ENCODE measurements at places on chromosomes 12 and 14.

DNA sequence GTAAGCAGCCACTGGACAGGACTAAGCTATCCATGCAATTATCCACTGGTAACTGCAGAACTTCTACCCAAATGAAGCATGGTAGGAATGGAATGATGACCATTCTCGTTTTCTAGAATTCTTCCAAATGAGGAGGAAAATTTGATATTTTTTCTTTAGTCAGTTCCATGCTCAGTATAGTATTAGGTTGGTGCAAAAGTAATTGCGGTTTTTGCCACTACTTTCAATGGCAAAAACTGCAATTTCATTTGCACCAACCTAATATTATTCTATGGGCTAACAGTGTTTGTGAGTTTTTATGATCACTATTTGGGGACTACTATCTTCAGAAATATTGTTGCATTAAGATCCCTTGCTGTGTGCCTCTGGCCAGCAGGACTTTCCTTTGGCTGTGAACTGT is 42.9 kb upstream of the PELI2 start:
- no peak for DNase-seq

- DNase-seq: no peak
These were observed 59.7 kb downstream of the APOBEC1 start for GRCh38 chr12:7605900-7606465.

DNA sequence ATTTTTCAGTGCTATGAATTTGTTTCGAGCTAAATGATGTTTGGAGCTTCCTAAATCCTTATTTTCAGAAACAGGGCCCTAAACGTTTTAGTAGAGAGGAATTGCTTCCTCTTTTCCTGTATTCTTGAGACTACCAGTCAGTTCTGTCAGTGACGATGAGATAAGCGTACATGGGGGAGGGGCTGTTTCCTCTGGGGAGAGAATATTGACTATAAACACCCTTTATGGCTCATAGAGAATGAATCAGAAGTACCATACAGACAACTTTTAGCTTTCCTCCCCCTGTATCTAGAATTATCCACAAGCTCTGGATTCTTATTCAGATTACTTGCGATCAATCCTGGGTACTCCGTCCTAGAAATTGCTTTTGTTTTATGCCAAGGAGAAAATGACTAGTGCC is 5.1 kb downstream of the TBK1 start:
- peak; percentile 48 for DNase-seq

DNA sequence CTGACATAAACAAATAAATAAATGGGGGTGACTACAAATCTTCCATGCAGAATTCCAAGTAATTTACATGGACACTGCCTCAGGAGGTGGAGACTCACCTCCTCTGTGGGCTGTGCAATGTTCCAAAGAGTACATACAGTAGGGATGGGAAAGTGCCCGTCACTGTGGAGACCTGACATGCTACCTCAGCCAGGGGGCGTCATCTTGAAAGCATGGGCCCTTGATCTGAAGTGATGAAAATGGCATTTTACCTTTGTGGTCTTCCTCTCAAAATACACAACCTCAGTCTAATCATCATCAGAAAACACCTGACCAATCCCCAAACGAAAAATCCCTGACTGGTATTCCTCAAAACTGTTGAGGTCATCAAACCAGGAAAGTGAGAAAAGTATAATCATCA is 48.4 kb downstream of the ANAPC7 start:
- no peak for DNase-seq

DNA sequence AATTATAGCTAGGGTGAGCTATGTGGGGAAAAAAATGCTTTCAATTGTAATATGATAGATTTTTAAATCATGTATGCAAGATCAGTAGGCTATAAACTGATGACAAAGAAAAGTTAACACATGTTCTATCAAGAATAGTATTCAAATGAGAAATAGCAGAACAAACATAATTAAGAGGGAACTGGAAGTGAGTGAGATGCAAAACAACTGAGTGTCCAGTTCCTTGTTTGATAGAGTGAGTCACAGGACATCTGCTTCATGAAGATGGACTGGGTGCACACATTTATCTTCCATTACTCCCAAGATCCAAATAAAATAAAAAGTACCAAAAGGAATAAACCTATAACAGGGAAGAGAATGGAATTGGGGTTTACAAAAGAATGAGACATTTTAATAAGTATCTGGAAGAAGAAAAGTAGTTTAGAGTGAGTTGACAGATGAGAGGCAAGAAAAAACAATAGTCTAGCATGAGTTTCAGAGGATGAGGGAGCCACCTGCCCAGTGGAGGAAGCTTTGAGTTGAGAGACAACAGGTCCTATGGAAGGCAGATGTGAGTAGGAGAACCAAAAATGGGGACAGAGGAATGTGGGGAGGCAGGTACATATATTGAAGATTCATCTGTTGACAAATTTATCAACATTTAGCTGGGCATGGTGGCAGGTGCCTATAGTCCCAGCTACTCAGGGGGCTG is 178.1 kb upstream of the ARHGAP5 start:
- DNase-seq: no peak

DNA sequence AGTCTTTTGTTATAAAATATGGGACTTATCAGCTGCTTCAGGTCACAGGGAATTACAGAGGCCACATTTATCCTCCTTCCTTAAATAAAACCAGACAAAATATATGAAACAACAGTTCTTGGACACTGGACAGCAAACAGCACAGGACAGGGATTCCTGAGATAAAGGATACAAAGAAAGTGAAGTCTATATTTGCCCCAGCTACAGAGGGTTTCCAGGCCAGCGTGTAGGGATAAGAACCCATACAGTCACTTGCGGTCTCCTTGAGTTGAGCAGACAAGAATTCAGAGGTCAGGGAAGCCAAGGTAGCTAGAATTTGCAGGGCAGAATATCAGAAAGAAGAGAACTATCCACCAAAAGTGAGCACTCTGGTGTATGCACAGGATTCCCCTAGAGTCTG is 8.8 kb upstream of the LLPH start:
- DNase-seq: no peak

DNA sequence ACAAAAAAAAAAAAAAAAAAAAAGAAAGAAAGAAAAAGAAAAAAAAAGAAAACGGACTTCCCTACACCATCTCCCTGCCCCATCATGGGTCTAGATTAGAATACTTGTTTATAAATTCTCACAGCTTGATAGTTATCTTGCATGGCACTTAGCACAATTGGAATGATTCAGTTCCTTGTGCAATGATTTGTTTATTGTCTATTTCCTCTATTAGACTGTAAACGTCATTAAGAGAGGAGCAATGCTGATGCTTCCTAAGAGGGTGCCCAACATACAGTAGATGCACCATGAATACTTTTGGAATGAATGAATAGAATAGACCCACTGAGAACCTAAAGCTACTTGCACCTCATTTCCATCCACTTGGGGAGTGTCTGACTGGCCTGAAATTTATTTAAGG is 40.8 kb downstream of the PAX9 start:
- DNase-seq: no peak

- peak; percentile 44 for DNase-seq
These were observed 80.0 kb downstream of the NTF3 start for GRCh38 chr12:5511644-5512600.

DNA sequence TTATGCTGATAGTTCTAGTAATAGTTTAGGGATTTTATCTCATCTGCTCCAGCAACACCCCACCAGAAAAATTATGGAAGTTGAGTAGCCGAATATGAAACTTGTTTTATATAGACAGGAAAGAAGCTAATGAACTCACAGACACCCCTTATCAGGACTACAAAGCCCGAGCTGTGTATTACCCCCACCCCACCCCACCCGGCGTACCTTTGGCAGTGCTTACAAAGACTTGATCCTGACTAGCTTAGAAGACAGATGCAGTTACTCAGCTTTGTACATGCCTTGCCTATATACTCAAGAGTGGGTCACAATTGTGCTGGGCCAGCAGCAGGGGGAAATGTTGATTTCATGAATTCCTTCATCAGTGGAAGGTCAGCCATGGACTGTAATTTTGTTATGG is 22.4 kb downstream of the PROX2 start:
- DNase-seq: no peak

DNA sequence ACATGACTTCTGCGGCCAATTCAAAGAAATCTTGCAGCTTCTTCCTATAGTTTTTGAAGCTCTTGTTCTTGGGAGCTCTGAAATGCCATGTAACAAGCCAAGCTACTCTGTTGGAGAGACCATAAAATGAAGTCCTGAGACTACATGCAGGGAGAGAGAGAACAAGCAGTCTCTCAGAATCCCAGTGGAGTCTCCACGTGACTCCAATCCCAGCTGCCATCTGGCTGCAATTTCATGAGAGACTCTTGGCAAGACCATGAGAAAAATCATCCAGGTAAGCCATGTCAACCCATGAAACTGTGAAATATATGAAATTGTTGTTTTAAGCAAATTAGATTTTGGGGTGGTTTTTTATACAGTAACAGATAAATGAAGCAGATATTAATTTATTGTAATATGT is 54.4 kb downstream of the KLRG1 start:
- no peak for DNase-seq

GRCh38 chr12:56257491-56258067 is 605 bp downstream of the ANKRD52 start:
- DNase-seq: peak; percentile 11

DNA sequence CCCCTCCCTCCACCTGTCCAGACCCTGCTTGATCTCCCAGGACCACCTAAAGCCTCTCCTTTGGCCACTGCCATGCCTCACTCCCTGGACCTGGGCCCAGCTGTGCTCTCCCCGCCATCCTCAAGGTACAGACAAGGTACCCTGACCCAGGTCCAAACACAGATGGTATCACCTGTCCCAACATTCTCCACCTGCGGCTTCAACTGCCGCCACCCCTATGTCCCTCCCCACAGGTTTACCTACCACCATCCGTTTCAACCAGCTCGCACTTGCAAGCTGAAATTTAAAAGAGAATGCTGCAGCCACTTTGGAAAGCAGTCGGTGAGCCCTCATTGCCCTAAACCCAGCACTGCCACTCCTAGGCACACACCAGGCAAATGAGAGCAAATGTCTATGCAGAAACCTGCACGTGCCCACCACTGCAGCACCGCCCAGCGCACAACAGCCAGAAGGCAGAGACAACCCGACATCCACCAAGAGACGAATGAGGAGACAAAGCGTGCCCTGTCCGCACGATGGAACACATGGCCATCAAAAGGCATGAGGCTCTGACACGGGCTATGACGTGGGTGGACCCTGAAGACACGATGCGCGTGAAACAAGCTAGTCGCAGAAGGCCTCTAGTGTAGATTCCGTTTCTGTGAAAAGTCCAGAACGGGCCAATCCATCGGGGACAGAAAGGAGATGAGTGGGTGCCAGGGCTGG is 71.0 kb downstream of the RFLNA start:
- DNase-seq: no peak

DNA sequence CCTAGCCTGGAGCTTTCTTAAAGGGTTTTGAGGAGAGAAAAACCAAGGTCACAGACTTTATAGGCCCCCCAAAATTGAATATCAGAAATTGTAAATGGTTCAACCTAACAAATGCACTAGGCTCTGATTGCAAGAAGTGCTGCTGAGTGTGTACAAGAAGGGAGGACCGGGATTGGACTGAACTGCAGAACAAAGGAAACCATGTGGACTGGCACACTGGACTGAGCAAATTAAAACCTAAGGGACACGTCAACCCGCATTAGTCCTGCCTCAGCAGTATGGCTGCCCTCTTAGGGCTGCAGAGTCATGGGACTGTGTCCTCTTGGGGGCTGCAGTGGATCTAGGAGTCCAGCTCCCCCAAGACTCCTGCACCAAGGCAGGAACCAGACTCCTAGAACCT is 842 bp upstream of the CISTR start:
- DNase-seq: no peak

- DNase-seq: no peak
These were observed 105.5 kb downstream of the BCL11B start for GRCh38 chr14:99166506-99166905.

GRCh38 chr12:9615420-9616136 is 7.9 kb upstream of the KLRB1 start:
- DNase-seq: no peak

DNA sequence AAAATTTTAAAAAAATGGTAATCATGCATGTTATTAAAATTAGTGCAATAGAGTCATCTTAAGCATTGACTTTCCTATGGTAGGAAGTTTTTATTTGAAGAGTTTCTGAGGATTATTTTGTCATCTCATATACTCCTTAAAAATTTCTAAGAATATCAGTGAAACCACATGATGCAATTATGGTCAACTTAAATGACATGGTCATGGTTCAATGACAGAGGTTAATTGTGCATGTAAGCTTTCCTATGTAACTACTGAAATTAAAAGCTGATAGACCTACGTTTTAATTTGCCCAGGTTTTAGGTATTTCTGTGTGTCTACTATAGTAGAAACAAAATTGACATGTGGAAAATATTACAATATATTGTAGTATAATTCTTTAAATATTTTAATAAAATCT is 21.0 kb upstream of the LMO3 start:
- no peak for DNase-seq

DNA sequence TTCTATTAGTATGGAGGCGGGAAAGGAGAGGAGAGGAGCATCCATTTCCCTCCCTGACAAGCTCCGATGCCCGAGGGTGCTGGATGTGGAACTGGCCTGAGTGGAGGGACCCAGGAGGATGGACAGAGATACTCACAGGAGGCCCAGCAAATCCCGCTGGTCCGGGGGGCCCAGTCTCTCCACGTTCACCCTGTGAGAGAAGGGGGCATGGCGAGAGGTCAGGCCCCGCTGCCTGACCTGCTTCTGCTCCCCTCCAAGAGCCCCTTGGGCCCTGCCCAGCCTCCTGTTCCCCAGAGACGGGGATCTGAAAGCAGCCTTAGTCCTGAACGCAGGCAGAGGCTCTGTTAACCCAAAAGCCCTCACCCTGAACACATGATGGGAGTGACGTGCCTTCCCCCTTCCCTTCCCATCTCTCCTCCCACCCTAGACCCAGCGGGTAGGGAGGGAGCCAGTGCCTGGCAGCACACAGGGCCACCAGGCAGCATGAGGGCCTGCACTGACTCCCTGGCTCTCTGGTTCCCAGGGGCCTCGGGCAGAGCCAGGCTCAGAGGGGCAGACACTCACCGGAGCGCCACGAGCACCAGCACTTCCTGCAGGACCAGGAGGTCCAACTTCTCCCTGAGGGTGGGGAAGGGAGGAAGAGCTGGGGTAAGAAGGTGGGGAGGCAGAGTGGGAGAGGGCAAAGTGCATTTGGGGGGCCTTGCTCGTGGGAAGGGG is 17.5 kb downstream of the TMEM106C start:
- DNase-seq: no peak

DNA sequence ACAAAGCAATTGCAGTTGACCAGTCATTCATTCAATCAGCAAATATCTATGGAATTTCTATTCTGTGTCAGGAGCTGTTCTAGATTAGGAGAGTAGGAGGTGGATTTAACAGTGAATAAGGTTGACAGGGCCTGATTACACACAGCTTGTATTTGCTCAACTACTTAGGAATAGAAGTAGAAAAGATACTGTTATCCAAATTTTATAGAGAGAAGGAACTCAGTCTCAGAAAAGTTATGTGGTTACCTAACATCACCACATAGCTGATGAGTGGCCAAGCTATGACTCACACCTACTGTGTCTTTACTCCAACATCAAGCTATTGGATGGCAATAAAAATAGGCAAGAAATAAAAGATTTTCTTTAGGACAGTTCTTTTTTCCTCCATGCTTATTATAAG is 374.8 kb downstream of the RMST start:
- DNase-seq: no peak

GRCh38 chr14:73717711-73718417 is 3.7 kb upstream of the PNMA1 start:
- DNase-seq: peak; percentile 76

GRCh38 chr14:45658226-45658916 is 405.4 kb upstream of the MIS18BP1 start:
- no peak for DNase-seq

Data from IMR-90 (cell line).